ENCODE measurements at places on chromosomes 11 and 22. TPM values are rescaled to one million over a fixed set of nuclear protein-coding genes. Genes with fewer than 3 reads are reported as not detected.

DNA sequence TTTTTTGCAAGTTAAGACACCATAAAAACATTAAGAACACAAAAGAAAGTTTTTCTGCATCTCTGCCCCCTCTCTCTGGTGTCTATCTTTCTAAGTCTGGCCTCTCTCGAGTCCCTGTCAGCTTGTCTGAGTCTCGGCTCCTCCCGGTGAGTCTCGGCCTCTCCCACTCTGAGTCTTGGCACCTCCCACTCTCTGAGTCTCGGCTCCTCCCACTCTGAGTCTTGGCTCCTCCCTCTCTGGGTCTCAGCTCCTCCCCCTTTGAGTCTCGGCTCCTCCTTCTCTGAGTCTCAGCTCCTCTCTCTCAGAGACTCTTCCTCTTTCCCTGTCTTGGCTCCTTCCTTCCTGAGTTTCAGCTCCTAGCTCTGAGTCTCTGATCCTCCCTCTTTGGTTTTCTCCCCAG lies 72.5 kb upstream of the AMPD3 start:
- H3K4me3 ChIP-seq = no peak overlapping the region
- no peak for DNase-seq
- no peak overlapping the region for H3K27ac ChIP-seq
- H3K36me3 ChIP-seq = no peaks in the 10 kb centered on the region
- peaks cover 4% of the 10 kb centered on the region for H3K4me1 ChIP-seq
- no peaks in the 10 kb centered on the region for H3K27me3 ChIP-seq

DNA sequence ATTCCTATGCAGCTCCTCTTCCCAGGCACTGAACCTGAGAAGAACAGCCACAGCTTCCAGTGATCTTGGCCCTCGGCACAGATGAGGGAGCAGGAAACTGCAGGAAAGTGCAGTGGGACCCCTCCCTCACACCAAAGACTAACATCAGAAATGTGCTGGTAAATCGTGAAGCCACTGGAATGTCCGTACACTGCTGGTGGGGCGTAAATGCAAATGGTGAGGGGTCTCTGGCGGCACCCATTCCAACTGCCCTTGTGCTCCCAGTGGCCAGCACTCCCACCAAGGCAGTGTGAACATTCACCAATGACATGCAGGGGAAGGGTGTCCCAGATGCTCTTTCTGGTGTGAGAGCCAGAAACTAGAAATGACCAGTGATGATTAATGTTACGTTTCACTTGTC lies 574.0 kb downstream of the BRD1 start:
- H3K4me3 ChIP-seq = no peak overlapping the region
- no peaks in the 10 kb centered on the region for H3K36me3 ChIP-seq
- H3K27ac ChIP-seq = no peak overlapping the region
- no peaks in the 10 kb centered on the region for H3K4me1 ChIP-seq
- DNase-seq = no peak
- peaks cover 15% of the 10 kb centered on the region for H3K27me3 ChIP-seq

GRCh38 chr11:35919244-35919643 lies 24.6 kb upstream of the LDLRAD3 start:
- H3K27ac ChIP-seq = no peak overlapping the region
- no peaks in the 10 kb centered on the region for H3K27me3 ChIP-seq
- no peak for DNase-seq

GRCh38 chr11:29260939-29261705 lies 755.7 kb downstream of the KCNA4 start:
- no peaks in the 10 kb centered on the region for H3K36me3 ChIP-seq
- H3K27ac ChIP-seq = no peak overlapping the region
- H3K4me3 ChIP-seq = no peak overlapping the region

- no peaks in the 10 kb centered on the region for H3K27me3 ChIP-seq
- no peak for DNase-seq
- H3K4me1 ChIP-seq = no peaks in the 10 kb centered on the region
- H3K4me3 ChIP-seq = no peak overlapping the region
- no peak overlapping the region for H3K27ac ChIP-seq
Observed at GRCh38 chr11:82701847-82702520, 31.7 kb downstream of the FAM181B start.

- H3K4me1 ChIP-seq = peaks cover 50% of the 10 kb centered on the region
- H3K27me3 ChIP-seq = no peaks in the 10 kb centered on the region
- peak overlapping the region; percentile 39 for H3K27ac ChIP-seq
- H3K36me3 ChIP-seq = peaks cover 47% of the 10 kb centered on the region
Observed at GRCh38 chr22:45689211-45689610, 17.6 kb downstream of the ATXN10 start.

DNA sequence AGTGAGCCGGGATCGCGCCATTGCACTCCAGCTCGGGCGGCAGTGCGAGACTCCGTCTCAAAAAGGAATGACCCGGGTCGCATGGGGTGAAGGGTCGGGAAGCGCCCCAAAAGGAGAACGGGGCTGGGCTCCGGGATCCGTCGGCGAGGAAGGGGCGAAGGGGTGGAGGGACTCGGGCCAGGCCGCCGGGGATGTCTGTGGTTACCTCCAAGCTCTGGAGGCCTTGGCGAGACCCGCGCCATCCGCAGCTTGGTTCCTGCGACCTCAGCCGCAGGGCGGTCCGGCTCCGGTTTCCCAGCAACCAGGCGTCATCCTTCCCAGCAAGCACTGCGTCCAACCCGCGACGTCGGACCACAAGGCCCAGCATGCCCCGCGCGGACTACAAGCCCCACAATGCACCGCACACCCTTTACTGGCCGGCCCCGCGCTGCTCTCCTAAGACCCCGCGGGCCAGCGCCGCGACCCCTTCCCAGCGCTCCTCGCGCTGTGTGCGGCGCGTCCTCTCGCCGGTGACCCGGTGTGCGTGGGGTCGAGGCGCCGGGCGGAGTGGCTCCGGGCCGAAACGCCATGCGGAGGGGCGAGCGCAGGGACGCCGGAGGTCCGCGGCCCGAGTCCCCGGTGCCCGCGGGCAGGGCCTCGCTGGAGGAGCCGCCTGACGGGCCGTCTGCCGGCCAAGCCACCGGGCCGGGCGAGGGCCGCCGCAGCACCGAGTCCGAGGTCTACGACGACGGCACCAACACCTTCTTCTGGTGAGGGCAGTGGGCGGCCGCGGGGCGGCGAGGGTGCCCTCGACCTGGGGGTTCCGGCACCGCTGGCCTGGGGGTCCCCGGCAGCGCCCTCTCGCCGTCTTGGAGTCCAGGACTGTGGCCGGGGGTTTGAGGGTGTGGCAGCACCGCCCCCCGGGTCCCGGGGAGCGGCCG lies at the start of gene PTDSS2:
PTDSS2 (plus strand) TSS at position 391 of the 920 bp plus-strand sequence; CDS start at position 568, 177 bp downstream.
- H3K27ac ChIP-seq = peak within 1 kb of the TSS; percentile 96
- DNase-seq = peak; percentile 96
- peaks cover 27% of the 10 kb centered on the region for H3K36me3 ChIP-seq
- H3K27me3 ChIP-seq = no peaks in the 10 kb centered on the region
- H3K4me3 ChIP-seq = peak within 1 kb of the TSS; percentile 94
- peaks cover 27% of the 10 kb centered on the region for H3K4me1 ChIP-seq

GRCh38 chr11:77710358-77710757 lies 72.8 kb upstream of the CLNS1A start:
- no peak for DNase-seq
- H3K36me3 ChIP-seq = no peaks in the 10 kb centered on the region
- H3K27ac ChIP-seq = no peak overlapping the region
- no peak overlapping the region for H3K4me3 ChIP-seq

DNA sequence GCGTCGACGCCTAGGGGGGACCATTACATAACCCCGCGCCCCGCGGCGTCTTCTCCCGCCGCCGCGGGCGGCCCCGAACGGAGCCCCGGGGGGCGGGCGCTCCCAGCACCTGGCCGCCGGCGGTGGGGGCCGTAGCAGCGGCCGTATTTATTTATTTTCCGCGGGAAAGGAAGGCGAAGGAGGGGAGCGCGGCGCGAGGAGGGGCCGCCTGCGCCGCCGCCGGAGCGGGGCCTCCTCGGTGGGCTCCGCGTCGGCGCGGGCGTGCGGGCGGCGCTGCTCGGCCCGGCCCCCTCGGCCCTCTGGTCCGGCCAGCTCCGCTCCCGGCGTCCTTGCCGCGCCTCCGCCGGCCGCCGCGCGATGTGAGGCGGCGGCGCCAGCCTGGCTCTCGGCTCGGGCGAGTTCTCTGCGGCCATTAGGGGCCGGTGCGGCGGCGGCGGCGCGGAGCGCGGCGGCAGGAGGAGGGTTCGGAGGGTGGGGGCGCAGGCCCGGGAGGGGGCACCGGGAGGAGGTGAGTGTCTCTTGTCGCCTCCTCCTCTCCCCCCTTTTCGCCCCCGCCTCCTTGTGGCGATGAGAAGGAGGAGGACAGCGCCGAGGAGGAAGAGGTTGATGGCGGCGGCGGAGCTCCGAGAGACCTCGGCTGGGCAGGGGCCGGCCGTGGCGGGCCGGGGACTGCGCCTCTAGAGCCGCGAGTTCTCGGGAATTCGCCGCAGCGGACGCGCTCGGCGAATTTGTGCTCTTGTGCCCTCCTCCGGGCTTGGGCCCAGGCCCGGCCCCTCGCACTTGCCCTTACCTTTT lies at the start of gene EP300:
EP300 (plus strand) TSS at position 570 of the 795 bp plus-strand sequence. CDS start 413 bp downstream, outside the sequence.
- H3K27ac ChIP-seq = peak within 1 kb of the TSS; percentile 100
- peaks cover 34% of the 10 kb centered on the region for H3K4me1 ChIP-seq
- peaks cover 5% of the 10 kb centered on the region for H3K36me3 ChIP-seq
- H3K27me3 ChIP-seq = no peaks in the 10 kb centered on the region

DNA sequence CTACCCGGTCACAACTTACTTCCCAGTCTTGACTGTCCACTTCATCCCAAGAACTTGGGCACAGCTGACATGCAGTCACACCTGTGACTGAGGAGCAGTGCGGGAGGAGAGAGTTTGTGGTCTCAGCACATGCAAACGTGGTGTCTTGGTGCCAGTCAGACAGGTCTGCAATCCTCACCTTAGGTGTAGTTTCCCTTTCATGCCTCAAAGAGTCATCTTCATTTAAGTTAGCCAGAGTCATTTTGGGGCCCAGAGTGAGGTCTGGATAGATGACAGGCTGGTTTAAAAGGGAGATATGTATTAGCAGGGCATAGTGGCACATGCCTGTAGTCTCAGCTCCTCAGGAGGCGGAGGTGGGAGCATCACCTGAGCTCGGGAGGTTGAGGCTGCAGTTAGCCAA lies 108.5 kb upstream of the SORL1-AS1 start:
- no peak overlapping the region for H3K27ac ChIP-seq
- no peaks in the 10 kb centered on the region for H3K4me1 ChIP-seq
- H3K27me3 ChIP-seq = no peaks in the 10 kb centered on the region
- no peak for DNase-seq
- no peaks in the 10 kb centered on the region for H3K36me3 ChIP-seq
- no peak overlapping the region for H3K4me3 ChIP-seq

- peaks cover 63% of the 10 kb centered on the region for H3K4me1 ChIP-seq
- no peaks in the 10 kb centered on the region for H3K36me3 ChIP-seq
- peak overlapping the region; percentile 92 for H3K27ac ChIP-seq
- no peak for DNase-seq
- H3K4me3 ChIP-seq = peak overlapping the region; percentile 68
Observed at GRCh38 chr11:57310630-57311086, 14.1 kb downstream of the TNKS1BP1 start.

- no peak overlapping the region for H3K4me3 ChIP-seq
- no peaks in the 10 kb centered on the region for H3K36me3 ChIP-seq
- H3K4me1 ChIP-seq = no peaks in the 10 kb centered on the region
- no peaks in the 10 kb centered on the region for H3K27me3 ChIP-seq
- DNase-seq = no peak
- H3K27ac ChIP-seq = no peak overlapping the region
Observed at GRCh38 chr22:18909556-18909955, 3.4 kb downstream of the DGCR6 start.

- no peak overlapping the region for H3K27ac ChIP-seq
- H3K27me3 ChIP-seq = no peaks in the 10 kb centered on the region
- no peaks in the 10 kb centered on the region for H3K4me1 ChIP-seq
- no peaks in the 10 kb centered on the region for H3K36me3 ChIP-seq
- DNase-seq = no peak
Observed at GRCh38 chr11:125873881-125874555, 13.4 kb upstream of the HYLS1 start.

DNA sequence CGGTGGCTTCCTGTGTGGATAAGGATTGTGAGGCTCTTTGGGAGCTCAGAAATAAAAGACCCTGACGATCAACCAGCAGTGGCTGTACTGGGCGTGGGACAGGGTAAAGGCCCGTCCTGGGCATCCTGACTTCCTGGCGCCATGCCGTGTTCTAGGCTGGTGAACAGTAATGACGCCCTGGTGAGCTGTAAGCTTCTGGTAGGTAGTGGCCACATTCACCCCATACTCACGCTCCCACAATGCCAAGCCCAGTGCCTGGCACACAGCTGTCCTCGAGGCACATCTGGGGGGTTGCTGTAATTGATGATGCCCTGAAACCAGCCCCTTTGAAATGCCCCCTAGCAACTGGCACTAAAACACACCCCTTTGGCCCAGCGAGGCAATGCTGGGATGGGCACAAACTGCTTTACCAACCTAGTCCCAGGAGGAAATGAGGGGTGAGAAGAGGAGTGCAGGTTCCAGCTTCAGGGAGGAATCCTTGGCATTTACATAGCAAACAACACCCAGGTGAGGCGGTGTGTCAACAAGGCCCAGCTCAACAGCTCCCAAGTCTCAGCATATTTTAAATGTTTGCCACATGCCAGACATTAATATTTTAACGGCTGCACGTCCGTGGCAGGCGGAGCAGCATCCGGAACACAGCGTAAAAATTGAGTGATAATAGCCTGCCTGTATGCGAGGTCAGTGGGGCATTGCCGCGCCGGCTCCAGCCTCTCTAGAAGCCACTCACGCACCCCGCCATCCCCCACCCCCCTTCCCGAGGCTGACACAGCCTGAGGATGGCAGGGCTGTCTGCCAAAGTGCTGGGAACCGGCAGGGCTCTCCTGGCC lies 79.3 kb downstream of the DSCAML1 start:
- H3K4me3 ChIP-seq = no peak overlapping the region
- H3K27me3 ChIP-seq = no peaks in the 10 kb centered on the region
- no peaks in the 10 kb centered on the region for H3K4me1 ChIP-seq
- no peak overlapping the region for H3K27ac ChIP-seq
- DNase-seq = no peak

DNA sequence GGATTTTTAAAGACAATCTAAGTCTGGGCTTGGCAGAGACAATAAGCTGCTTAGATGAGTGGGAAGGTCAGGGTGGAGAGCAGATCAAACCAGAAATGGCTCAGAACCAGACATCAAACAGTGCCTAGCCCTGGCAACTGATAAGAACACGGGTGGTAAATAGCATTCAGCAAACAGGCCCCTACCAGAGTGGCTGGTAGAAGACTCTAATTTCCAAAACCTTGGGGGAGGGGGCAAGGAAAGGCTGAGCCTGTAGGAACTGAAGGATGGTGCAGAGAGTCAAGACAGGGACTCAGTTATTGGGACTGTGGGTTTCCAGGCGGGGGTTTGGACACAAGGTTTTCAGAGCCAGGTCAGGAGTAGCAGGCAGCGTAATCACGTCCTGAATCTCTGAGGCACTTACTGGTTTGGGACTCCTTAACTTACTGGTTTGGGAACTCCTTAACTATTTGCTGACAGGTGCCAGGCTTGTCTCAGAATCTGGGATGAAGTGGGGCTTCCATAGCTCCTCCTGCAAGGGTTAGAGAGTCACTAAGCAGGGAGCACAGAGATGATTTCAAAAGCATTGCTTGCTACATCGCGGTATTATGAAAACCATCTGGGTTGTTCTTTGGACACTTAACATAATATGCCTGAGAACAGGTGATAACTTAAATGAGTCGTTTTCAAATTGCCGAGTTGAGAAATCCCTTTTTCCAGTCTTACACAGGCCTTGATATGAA lies 5.7 kb upstream of the ABTB2 start:
- H3K36me3 ChIP-seq = no peaks in the 10 kb centered on the region
- no peaks in the 10 kb centered on the region for H3K27me3 ChIP-seq
- no peak for DNase-seq
- H3K4me1 ChIP-seq = peaks cover 3% of the 10 kb centered on the region

Gene SLC5A12
- total RNA-seq = not detected

Gene GAL3ST3
- total RNA-seq = not detected

Gene UCP3
- total RNA-seq = 135 TPM

Gene ENTHD1
- not detected for total RNA-seq

Gene CEND1
- total RNA-seq = not detected

Gene DGCR6
- total RNA-seq = 22.2 TPM

Gene TMEM132A
- 4.9 TPM for total RNA-seq

Gene OR52I1
- not detected for total RNA-seq

Gene MISFA
- 3.1 TPM for total RNA-seq

Gene GRIA4
- total RNA-seq = not detected

Gene RBMXL2
- total RNA-seq = not detected

All from psoas muscle (tissue), 8 donors.